NCI-H2107 (cell line): ENCODE measurements at places on chromosomes 1 and 21.

DNA sequence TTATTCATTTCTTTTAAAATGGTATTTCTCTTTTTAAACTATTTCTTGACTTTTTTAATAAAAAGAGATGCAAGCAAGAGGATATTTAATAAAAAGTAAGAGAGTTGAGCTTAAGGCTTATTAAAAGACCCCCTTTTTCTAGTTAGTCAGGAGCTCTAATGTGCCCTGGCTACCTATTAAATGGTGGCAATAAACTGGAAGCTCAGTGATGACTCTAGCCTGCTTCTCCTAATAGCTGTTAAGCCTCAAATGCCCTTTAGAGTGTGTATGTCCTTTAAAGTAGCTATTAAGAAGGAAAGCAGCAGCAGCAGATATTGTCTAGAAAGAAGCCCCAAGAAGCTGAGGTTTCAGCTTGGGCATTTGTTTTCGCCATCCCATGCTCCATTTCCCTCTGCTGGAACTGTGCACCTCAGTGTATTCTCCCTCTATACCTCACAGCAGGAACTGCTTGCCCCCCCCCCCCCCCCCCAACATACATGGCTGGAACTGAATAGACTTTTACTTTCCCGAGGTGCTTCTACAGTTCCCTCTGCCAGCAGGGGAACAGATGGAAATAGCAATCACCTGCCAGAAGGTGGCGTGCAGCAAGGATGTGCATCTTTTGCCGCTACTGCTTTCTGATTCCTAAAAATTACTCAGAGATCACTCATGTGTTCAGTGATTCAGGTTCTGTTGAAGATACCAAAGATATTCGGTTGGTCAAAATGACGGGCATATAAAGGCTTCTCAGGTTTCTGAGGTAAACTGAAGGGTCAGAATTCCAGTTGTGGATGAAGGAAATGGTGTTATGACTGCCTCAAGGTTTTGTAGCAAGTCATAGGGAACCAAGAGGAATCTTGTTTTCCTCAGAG, 2.5 kb downstream of the RGS4 start:
- DNase-seq = peak; percentile 57

DNA sequence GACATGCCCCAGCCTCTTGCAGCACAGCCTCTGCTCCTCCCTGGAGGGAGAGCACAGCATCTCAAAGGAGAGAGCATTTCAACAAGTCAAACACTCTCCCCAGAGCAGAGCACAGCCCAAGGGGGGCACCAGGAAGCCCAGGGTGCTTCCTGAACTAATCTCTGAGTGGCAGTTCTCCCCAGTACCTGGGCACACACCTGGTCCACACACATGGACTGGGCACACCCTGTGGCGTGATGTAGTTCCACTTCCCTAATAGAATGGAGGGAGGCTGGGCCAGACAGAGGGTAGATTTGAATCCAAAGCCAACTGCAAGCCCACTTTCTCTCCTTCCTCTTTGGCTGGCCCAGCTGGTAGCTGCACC, 55.5 kb downstream of the CD46 start:
- DNase-seq = no peak

- DNase-seq = no peak
Measured at GRCh38 chr1:203033917-203034316, 7.6 kb downstream of the PPFIA4 start.

- DNase-seq = no peak
Measured at GRCh38 chr1:231986631-231987336, 360.2 kb downstream of the DISC1 start.

GRCh38 chr1:233015965-233016364, 65.6 kb downstream of the NTPCR start:
- no peak for DNase-seq

DNA sequence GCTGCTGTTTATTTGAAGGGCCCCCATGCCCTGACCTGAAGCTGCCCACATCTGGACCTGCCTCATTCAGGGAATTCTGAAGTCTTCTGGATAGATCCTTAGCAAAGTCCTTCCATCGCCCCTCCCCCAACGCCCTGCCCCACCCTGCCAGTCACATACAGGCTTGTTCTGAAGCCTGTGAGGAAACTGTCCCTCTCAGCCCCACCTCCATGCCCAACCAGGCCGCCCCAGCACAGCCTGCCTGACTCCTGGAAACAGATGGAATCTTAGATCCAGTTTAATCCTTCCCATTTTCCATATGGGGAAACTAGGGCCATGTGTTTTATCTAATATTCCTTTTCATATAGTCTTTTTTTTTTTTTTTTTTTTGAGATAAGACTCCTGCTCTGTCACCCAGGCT, 44.5 kb upstream of the GPR37L1 start:
- no peak for DNase-seq

DNA sequence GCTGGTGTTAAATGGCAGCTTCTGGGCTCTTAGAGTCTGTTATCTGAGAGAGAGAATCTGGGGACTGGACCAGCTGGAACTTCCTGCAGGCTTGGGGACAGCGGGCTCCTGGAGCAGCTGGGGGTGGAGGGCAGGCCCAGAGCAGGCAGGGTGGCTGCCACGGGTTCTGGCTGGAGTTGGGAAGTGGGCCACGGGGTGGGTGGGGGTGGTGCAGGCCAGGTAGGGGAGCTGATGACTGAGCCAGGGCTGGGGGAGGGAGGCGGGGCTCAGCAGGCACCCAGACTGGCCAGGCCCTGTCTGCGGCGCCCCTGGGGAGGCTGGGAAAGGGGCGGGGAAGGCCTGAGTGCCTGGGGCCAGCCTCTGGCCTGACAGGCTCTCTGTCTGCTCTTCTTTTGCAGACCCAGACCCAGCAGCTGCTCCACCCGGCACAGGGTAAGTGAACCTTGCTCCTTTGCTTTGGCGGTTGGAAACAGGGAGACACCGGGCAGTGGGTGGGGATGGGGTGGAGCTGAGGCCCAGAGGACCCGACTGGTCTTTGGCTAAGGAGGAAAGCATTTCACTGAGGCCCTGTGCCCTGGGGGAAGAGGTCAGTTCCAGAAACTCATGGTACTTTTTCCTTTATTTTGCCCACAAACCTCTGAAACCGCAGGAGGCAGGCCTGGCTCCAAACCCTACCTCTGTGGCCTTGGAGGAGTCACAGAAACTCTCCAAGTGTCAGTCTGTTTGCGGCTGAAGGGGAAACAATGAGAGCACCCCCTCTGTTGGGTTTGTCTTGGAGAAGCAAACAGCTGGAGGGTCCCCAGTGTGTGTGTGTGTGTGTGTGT, 48.8 kb downstream of the ARHGEF10L start:
- DNase-seq = no peak

DNA sequence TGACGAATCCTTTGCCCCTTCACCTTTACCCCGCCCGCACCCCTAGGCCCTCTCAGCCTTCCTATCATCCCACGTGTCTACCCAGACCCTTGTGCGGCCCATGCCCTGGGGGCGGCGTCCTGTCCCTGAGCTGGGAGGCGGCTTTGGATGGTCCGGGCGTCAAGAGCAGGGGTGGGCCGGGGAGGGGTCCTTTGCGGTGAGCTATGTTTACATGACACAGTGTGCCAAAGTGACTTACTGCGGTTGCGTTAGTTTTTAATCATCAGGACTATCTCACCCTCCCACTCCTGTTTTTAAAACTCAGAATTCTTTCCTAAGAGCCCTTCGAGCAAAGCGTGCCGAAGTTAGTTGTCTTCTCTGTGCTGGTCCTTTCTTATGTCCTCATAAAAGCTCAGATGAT, 144.6 kb downstream of the PGBD5 start:
- DNase-seq = no peak

- no peak for DNase-seq
Measured at GRCh38 chr1:58402444-58402843, 144.1 kb downstream of the OMA1 start.
